ENCODE measurements at places on chromosomes 3 and 15.

GRCh38 chr3:149955449-149955848 lies 15.2 kb downstream of the PFN2 start:
- DNase-seq = no peak

- peak; percentile 11 for DNase-seq
Observed at GRCh38 chr3:57983734-57984518, 24.3 kb upstream of the FLNB start.

GRCh38 chr15:70292076-70292760 lies 194.5 kb upstream of the TLE3 start:
- DNase-seq = no peak

DNA sequence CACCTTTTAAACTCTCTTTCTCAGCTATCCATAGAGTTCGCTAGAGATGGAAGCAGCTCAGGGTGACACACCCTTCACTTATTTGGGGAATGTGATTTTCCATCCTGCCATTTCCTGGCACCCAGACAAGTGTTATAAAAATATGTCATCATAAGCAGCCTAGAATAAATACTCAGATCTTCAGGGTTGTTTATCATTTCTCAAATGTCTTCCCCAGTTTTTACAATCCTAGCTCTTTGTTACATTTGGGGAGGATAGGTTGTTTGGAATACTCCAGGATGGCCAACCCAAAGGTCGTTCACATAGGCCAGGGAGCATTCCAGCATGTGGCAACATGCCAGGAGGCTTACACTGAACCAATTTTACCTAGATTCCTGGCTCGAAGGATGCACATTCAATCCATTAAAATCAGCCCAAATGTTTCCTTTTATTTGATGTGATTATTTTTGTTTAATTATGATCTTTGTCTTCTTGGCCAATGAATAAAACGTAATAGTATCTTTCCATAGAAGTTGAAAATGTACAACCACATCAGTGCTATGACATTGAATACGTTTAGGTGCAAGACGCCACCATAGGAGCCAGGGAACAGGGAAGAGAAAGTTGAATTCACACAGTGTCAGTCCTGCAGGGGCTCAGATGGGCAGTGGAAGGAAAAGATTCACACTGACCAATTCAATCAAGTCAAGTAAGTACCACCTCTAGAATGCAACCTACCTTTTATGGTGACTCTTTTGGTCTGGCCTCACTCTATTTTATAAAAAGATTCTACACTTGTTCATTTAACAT lies 537.7 kb upstream of the MDFIC2 start:
- DNase-seq = no peak

- DNase-seq = no peak
Observed at GRCh38 chr15:65618560-65619109, 3.1 kb upstream of the SLC24A1 start.

GRCh38 chr3:154148541-154148940 lies 27.4 kb downstream of the ARHGEF26 start:
- DNase-seq = no peak

DNA sequence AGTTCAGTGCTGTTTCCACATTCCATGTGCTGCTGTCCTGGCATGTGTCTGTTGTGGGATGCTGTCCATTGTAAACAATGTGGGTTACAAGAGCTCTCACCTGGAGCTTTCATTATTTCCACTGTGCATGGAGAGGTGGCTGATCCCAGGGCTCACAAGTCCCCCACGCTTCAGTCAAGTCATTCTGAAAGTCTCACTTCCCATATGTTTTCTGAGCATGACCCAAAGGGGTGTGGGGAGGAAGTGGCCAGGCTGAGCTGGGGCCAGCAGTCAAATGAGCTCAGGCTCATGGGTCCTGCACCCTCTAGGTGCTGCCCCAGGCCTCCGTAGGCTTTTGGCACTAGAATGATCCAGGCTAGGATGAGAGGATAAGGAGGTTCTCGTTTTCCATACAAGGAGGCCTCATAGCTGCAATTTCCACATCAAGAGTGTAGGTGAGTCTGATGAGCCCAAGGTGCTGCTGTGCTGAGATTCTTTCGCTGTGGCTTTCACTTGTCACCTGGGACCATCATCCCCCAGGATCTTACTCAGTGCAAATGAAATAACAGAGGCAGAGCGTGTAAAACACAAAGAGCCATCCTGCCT lies 22.0 kb downstream of the STARD5 start:
- DNase-seq = no peak

- no peak for DNase-seq
Observed at GRCh38 chr3:119304201-119304713, 10.1 kb downstream of the ARHGAP31 start.

DNA sequence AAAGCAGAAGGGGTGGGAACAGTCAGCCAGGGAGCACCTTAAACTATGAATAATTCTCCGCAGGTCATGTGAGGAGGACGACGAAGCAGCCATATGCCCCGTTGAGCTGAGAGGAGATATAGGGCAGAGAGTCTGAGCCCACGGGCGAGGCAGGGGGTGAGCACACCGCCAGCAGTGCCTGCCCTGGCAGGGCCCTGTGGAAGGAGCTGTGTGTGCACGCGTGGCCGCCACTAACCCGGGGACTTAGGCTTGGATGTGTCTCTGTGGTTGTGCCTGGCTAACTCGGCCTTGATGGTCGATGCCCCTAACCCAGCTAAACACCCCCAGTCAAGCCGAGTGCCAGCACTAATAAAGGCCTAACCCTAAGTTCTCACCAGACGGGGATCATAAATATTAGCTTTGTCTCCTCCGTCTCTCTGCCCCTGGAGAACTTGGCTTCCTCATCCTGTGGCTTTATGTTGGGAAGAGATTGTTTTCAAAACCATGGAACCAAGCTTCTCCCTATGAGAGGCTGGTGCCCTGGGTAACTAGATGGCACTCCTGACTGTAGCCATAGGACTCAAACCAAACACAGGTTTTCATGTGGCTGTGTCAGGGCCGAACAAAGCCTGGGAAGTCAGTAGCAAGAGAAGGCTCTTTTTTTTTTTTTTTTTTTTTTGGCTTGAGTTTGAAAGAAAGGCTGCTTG lies 45.4 kb downstream of the CCK start:
- DNase-seq = no peak

DNA sequence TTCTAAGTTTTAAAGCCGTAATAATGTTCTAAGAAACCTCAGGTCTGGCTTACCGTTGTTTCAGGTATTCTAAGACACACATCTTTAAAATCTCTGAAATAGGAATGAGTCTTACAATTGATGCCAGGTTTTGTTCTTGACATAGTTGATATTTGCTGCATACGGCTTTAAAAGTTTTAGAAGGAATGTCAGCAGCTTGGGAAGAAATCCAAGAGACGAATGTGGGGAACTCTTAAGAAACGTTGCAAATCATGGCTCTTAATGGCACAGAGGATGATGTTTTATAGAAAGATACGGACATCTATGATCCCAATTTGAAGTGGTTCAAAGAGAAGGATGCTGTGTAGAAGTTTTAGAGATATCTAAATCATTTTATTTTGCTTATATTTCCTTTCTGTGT lies 11.5 kb downstream of the NUDT16 start:
- no peak for DNase-seq

DNA sequence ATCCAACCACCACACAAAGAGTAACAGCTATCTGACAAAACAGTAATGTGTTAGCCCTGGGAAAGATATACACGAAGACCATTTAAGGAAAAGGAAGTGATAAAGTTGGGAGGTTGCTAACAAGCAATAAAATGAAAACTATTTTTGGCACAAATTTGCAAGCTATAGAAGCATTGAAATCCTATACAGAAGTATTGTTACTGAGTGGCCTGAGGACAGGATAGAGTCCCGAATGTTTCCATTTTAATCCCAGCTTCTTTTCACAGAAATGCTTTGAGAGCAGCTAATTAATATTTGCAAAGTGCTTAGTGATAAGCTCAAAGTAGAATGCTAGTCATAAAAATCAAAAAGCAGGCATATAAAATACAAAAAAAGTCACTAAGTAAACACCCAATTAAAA lies 51.5 kb downstream of the RAD18 start:
- no peak for DNase-seq

GRCh38 chr15:90449206-90449735 lies 61.2 kb downstream of the IQGAP1 start:
- DNase-seq = no peak

- DNase-seq = no peak
Observed at GRCh38 chr15:58472221-58472620, 40.4 kb downstream of the LIPC start.

GRCh38 chr3:127692501-127693335 lies 20.0 kb downstream of the ABTB1 start:
- no peak for DNase-seq

DNA sequence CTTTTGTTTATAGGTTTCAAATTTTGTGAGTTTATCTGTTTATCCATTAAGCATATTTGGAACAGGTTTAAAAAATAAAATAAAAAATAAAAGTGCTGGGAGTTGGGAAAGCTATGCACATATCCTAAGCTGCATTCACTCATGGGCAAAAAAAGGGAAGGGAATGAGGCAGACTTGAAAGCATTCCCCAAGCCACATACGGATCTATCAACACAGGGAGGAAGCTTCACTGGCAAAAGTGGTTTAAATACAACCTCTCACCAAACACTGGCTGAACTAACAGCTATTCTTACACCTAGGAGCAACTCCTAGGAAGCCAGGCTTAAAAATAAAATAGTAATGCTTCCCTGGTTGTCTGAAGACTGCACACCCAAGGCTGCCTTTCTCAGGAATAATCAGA lies 101.2 kb downstream of the PCCB start:
- no peak for DNase-seq

- DNase-seq = no peak
Observed at GRCh38 chr3:55014081-55014480, 86.2 kb upstream of the LRTM1 start.

- DNase-seq = no peak
Observed at GRCh38 chr15:101410612-101411011, 78.9 kb downstream of the PCSK6 start.

DNA sequence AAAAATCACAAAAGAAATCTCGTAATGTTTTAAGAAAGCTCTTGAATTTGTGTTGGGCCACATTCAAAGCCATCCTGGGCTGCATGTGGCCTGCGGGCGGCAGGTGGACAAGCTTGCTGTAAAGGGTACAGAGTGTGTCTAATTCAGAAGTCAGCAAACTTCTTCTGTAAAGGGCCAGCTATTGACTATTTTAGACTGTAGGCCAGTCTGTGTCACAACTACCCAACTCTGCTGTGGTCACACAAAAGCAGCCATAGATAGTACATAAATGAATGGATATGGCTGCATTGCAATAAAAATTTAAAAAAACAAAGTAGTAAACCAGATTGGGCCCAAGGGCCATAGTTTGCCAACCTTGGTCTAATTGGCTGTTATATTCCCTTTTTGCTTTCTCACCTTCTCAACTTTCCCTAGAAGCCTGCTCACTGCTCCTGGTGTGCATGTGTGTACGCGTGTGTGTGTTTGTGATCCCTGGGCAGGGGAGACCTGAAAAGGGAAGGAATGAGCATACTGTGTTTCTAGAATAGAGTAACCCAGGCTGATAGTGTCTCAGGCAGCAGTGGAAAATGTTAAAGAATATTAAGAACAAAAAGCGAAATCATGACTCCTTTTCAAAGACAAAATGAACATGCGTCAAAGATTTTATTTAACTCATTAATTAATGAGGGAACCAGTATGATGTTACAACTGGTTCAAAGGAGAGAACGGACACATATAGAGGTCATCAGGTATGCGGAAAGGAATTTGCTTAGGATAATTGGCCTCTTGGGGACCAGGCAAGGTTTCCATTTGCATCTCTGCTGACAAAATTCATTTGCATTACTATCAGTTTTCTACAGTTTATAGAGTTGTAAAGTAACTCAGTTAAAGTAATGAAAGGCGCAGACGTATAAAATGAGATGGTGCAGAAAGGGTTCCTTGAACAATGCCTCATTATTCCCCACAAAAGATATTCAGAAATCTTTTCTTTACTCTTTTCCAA lies 248.0 kb downstream of the THSD4 start:
- DNase-seq = no peak

GRCh38 chr15:98776607-98777281 lies 128.4 kb downstream of the IGF1R start:
- no peak for DNase-seq

DNA sequence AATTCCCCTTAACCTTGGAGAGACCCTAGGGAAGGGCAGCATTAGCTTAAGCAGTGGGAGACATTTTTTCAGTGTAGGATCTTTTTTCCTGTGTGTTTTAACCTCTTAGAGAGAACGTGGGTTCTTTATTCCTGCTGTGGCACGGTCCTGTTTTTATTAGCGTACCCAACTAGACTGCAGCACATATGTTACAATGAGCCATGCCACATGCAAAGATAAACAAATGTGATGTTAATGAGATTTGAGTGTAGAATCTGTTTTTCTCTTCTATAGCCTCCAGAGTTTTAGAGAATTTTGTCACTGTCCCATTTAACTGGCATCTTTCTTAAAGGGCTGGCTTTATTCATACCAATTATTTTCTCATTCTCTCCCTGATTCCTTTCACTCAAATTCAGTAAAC lies 347.5 kb downstream of the CNTN4 start:
- no peak for DNase-seq

- no peak for DNase-seq
Observed at GRCh38 chr3:170809975-170810357, 60.0 kb downstream of the RPL22L1 start.

- no peak for DNase-seq
Observed at GRCh38 chr3:69090021-69090420, 5.3 kb downstream of the ARL6IP5 start.

Measured in stimulated activated CD8-positive, alpha-beta memory T cell treated with anti-CD3 and anti-CD28 coated beads, Interleukin-12 subunit alpha, Interleukin-12 subunit beta, amount 100 ng/mL, for 4 hours (primary cell).